ENCODE measurements at places on chromosomes 2 and 18.

DNA sequence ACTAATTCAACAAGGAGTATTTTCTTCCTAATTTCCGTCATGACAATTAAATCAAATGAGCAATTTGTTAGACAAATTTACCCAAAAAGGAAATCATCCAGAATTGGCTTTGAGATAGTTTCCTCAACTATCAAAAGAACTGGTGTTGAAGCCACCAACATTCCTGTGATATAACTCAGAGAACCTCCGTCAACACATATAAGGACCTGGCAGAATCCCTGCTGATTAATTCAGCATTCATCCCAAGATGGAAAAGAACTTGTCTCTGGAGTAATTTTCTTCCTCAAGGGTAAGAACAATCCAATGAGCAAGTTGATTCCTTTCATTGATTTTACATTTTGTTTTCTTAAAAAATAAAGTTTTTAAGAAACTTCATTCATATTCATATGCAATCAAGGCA lies 62.0 kb downstream of the MBD2 start:
- no peak for DNase-seq

- no peak for DNase-seq
These were observed 844.9 kb downstream of the CPS1 start for GRCh38 chr2:211401328-211401727.

GRCh38 chr2:98561902-98562695 lies 46.2 kb downstream of the COA5 start:
- DNase-seq = no peak

DNA sequence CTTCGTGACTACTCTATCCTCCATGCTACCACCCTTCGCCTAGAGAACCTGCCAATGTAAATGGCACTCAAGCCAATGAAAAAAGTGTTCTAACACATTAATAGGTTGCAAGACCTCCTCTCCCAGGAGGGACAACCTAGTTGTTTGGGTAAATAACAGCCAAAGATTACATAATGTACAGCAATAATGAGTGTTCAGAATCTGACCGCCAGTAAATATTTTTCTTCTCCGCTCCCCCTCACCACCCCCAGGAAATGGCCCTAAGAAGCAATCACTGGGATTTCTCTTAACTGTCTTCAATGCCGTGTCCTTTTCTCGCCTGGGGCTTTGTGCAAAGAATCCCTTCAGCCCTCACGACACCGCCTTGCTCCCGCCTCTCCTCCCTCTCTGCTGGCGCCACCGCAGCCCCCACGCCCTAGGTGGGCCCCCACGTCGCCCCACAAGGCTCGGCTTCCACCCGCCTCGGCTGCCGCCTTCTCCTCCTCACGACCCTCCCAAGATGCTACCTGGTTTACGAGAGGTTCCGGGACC lies 458 bp downstream of the HYCC2 start:
- DNase-seq = no peak

DNA sequence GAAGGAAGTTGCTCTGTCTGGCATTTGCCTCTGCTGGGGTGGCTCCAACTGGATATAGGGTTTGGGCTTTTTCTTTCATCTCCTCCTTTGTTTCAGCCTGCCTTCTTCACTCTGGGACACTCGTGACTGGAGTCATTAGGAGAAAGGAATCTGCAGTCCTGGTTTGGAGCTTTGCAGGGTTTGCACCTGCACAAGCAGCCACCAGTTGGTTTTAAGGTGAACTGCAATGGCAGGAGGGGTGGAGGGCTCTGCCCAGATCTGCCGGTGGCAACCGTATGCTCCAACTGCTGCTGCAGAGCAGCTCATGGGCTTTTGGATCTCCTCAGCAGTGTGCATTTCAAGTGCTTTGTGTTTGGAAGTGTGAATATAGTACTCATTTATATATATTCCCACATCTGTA lies 131.3 kb upstream of the MGAT5 start:
- no peak for DNase-seq

GRCh38 chr2:216159646-216160045 lies 50.5 kb downstream of the XRCC5 start:
- no peak for DNase-seq

- no peak for DNase-seq
These were observed 109.8 kb downstream of the AP1S3 start for GRCh38 chr2:223727562-223727961.

DNA sequence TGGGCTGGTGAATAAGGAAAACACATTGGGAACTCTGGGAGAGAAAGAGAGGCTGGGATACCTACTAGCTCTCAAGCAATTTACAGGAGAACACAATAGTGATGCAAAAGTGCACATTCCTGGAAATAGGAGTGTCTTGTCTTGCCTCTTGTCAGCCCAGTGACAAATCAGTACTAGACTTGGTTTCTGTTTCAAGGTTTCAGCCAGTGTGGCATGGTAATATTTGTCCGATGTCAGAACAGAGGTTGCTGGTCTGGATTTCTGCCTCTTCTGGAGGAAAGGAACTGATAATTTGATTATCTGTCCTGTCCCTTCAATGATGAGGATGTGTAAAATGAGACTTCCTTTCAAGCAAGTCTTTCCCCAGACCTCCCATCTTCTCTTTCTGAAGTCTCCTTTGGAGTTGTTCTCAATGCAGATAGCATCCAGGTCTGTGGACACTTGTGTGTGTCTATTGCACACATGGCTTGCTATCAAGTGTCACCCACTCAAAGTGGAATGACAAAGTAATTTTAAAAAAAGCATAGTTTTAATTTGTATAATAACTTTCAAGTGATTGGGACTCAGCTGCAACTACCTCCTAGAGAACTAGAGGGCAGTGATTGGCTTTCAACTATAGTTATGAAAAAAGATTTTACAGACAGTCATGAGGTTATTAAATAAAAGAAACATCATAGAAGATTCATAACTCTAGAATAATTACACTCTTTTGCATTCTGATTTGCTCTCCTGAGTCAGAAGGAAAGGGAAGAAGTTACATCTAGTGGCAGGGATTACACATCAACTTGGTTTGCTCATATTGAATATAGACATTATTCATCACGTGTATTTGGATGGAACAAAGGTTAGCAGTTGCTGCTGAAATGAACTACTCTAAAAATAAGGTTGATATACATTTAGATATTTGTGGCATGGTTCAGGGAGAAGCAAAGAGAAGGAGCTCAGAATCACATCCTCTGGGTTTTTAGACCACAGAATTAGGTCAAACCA lies 4.5 kb downstream of the GPR39 start:
- DNase-seq = no peak

GRCh38 chr2:207067473-207067872 lies 98.3 kb downstream of the KLF7 start:
- DNase-seq = no peak

DNA sequence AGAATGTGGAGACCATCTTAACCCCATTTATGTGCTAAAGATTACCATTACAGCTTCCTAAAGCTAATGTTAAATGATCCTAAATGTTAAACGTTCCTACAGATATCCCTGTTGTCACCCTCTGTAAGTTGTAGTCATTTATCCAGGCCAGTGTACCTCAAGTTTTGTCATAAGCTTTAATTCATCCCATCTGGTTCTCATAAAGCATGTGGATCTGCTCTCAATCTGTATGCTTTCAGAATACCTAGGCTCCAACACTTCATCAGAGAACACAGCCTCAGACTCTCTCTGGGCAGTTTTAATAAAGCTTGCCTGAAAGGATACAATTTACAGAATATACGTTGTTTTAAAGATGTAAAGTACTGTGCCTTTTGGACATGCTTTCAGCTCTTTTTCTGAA lies 4.2 kb upstream of the CCDC178 start:
- no peak for DNase-seq

GRCh38 chr2:143730953-143731260 lies 601.7 kb downstream of the ARHGAP15 start:
- no peak for DNase-seq

DNA sequence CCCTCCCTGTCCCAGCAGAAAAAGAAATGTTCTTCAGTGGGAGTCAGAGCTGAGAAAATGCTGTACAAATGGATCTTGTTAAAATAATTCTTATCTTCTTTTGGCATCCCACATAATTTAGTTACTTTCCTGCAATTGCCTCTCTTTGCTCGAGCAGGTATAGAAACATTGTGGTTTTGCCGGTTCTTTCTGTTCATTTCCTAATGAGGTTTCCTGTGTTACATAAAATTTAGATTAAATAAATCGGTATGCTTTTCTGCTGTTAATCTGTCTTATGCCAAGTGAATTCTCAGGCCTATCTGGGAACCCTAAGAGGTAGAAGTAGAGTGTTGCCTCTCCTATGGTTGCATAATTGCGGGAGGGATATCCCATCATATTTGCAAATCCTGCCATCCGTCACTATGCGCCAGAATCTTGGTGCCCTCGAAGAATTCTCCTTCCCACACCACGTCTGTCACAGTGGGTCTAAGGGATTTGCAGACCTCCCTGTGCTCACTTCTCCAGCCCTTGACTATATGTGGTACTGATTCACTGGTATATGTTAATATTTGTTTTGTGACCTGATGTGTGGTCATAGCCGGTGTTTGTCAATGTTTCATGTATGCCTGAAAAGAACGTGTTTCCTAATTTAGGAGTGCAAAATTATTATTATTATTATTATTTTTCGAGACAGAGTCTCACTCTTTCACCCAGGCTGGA lies 12.2 kb upstream of the HDAC4 start:
- DNase-seq = no peak

- no peak for DNase-seq
These were observed 1.3 kb downstream of the SLC20A1 start for GRCh38 chr2:112646791-112647689.

- DNase-seq = no peak
These were observed 20.8 kb upstream of the TNP1 start for GRCh38 chr2:216880509-216881184.
